ENCODE measurements at places on chromosomes 7 and 10.

DNA sequence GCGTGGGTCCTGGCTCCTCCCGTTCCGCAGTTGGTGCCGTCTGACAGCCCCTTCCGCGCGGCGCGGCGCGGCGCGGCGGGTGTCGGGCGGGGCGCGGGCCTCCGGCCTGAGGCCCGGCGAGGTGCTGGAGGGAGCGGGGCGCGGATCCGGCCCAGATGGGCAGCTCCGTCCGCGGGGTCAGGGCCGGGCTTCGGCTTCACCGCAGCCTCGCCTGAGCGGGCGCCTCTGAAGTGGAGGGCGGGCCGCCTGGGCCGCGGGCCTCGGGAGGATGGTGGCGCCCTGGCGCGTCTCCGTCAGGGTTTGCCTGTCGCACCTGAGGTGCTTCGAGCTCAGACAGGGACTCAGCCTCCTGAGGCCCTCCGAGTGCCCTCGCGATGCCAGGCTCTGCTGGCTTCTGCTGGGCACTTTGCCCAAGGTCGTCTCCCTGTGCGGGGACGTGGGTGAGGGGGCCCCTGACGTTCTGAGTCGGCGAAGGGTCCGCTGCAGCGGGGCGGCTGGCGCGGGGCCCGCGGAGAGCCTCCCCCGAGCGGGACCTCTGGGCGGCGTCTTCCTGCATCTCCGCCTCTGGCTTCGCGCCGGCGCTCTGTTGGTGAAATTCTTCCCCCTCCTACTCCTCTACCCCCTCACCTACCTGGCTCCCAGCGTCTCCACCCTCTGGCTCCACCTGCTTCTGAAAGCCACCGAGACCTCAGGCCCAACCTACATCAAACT is 473 bp downstream of the ADCK2 start:
- peak; percentile 76 for DNase-seq

- no peak for DNase-seq
Observed at GRCh38 chr10:100645091-100645490, 100.3 kb upstream of the PAX2 start.

DNA sequence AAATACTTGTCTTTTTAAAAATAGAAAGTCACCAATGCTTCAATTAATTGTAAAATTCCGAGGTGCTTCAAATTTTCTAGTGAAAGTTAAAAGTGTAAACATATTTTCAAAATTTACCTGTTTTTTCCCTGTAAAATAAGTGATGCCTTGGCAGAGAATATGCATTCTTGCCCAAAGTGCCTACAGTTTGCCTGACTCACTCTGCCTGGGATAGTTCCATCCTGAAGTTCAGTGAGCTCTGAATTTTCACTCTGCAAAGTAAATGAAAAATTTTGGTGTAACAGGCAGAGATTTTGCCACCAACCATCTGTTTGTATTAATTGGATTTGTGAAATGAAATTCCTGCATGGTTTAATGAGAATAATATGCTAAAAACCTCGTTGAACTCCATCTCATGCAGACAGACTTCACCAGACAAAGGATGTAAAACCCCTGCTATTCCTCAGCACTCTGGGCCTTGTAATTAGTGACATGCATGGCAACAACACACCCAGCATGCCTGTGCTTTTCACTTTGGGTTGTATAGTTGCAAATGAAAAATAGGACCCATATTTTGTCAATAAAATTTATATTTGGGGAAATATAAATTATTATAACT is 117.4 kb upstream of the GNAI1 start:
- DNase-seq, result no peak

DNA sequence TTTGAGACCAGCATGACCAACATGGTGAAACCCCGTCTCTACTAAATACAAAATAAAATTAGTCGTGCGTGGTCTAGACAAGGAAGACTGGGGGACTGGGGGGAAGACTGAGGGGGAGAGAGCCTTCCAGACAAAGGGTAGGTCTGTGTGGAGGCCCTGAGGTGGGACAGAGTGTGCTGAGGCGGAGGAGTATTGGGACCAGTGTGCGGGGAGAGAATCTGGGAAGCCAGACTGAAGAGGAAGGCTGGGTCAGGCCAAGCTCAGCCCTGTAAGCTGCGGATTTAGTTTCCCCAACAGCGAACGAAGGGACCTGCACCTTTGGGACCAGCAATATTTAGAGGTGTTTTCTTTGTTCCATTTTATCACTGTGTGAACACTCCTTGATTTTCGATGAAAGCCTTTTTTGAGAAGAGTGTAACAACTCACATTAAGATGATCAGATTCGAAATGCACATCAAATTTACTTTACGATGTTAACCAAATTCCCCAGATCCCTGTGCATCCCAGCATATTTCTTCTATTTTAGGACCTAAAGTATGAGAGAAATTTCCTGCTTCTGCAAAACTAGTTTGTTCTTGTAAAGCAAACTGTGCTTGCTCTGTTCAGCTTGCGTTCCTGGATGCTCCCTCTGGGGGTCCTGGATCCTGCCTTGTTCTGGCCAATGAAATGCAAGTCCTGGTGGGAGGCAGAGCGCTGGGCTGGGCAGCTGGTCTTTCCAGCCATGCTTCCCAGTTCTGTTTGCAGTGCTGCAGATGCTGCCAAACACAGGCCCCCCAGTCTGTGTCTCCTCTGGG is 39.4 kb downstream of the PLAU start:
- DNase-seq, result no peak

DNA sequence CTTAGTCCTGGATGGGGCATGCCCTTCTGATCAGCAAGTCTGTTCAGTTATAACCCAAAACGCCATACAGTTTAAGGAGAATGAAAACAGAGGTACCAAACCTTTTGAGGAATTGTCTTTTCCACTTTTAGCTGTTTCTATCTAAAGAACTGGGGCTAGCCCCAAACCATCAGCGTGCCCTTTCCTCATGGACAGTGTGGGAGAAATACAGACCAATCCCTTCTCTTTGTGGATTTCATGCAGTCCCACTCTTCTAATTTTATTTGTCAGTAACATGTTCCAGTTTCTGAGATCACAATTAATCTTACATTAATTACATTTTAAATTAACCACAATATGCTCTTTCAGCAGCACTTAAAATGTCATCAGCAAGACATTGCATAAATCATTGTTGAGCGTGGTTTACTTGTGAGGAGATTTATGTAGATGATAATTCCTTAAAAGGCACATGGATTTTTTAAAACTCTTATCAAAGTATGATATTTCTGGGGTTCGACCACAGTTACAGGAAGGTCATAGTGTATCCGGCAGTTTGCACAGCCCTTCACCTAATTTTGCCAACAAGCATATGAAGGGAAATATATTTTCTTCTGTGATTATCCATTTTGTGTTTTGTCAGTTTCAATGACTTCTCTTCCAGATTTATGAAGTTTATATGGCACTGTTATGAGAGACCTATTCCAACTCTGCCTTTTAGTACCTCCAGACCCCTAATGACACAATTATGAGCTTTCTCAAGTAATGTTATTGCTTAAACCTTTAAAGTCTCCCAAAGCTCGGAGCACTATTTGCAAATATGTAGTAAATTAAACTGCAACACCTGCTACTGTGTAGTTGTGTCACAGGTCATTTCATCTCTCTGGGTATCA is 868.4 kb upstream of the C7orf33 start:
- no peak for DNase-seq

DNA sequence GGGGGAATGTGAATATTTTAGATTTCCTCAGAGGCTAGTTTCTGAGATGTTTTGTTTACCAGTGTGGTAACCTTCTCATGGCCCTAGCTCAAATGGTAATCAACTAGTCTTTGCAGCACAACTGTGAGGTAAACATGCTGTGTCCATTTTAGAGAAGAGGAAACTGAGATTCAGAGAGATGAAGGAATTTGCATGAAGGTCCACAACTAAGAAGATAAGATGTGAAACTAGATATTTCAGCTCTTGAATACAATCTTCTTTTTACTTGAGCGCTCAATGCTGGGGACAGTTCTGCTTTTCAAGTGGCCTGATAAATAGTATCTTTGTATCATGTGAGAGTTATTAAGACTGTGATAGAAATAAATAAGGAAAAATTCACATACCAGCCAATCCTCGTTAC is 245.4 kb downstream of the AUTS2 start:
- DNase-seq, result no peak

- no peak for DNase-seq
Observed at GRCh38 chr7:139687980-139688632, 89.7 kb downstream of the HIPK2 start.

DNA sequence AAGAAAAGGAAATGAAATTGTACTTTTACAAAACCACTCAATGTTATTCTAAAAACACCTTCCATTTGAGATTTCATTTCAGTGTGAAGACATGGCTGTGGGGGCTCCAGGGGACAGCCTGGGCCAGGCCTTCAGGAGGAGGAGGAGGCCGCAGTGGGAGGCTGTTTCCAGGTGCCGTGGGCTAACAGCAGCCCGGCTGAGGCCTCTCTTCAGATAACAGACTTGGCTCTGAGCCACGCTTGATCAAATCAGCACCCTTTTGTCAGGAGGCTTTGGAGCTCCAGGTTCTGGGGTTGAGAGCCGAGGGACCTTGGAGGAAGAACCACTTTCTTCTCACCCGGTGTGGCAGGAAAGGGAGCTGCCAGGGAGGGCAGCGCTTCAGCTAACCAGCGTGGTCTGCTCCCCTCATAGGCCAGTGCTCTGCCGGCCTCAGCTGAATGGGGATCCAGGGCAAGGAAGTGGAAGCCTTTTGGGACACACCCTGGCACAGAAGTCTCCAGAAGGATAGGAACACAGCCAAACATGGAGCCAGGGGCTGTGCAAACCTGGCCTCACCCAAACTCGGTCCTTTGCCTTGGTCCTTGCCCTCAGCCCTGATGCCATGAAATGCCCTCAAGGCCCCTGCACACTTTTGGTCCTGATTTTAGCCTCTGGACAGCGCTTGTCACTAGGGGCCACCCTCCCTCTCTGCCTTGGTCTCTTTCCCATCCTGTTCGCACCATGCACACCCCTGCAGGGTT is 23.5 kb upstream of the CHST15 start:
- DNase-seq, result no peak

GRCh38 chr10:44860811-44861736 is 50.1 kb upstream of the TMEM72 start:
- DNase-seq, result no peak

GRCh38 chr7:156123362-156123761 is 311.1 kb upstream of the SHH start:
- no peak for DNase-seq

GRCh38 chr10:4442296-4442695 is 383.7 kb upstream of the AKR1E2 start:
- DNase-seq, result no peak

DNA sequence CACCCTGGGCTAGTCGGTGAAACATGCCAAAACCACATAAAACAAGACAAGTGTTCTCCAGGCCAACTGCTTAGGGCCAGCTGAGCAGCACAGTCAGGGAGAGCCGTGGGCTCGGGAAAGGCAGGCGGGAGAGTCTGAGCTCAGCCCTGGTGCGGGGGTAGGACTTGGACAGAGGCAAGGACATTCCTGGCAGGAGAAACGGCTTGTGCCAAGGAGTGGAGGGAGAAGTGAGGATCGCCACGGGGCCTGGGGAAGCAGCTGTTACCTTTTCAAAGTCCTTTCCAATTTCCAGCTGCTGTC is 4.2 kb downstream of the ELN start:
- no peak for DNase-seq

DNA sequence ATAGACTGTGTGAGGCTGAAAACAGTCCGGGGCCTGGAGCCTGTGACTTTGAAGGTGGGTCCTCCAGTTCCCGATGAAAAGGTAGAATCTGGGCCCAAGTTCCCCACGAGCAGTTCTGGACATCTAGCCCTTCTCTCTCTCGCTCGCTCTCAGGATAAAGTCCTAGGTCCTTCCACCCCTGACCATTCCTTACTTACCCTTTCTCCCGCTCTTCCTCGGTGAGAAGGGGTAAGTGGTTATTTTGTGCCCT is 713 bp downstream of the IMMP2L start:
- no peak for DNase-seq

- DNase-seq, result no peak
Observed at GRCh38 chr7:91892099-91892705, 11.7 kb upstream of the MTERF1 start.

- no peak for DNase-seq
Observed at GRCh38 chr7:101554584-101555268, 74.4 kb downstream of the MYL10 start.

- DNase-seq, result no peak
Observed at GRCh38 chr7:104862719-104863118, 151.3 kb upstream of the KMT2E start.

DNA sequence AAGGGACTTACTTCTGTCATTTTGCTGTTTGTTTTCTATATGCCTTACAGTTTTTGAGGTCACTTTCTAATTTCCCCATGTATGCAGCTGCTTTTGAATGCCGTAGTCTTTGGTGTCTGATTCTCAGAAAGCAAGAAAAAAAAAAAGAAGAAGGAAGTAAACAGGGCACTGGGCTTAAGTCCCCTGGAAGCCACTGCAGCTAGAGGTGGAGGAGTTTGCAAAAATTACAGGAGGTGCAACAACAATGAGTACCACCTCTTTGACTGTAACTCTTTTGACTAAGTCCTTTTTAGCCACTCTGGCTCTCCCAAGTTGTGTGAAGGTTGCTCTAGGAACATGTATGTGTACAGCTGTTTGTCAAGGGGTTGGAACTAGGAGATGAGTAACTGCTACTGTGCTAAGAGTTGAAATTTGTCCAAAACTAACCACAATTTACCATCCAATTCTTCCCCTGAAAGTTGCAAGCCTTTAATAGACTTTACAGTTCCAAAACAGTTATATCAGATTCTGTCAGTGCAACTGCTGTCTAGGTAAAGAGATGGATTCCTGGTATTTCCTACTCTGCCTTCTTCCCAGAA is 588.0 kb upstream of the LRRN3 start:
- no peak for DNase-seq

DNA sequence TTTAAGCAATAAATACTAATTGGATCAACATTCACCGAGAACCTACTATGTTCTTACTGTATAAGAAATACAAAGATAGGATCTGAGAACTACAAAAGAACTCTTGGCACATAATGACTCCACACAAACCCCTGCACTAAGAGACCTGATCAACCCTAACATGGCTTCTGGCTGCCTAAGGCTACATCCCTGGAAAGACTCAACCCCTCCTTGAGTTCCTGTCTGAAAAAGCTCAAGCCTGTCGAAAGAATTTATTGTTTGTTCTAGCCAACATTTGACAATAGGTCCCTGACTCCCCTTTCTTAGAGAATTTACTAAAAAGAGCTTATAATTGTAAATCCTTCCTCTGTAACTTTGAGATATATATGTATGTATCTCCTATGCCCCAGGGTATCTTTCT is 125.3 kb upstream of the SGCE start:
- DNase-seq, result no peak

DNA sequence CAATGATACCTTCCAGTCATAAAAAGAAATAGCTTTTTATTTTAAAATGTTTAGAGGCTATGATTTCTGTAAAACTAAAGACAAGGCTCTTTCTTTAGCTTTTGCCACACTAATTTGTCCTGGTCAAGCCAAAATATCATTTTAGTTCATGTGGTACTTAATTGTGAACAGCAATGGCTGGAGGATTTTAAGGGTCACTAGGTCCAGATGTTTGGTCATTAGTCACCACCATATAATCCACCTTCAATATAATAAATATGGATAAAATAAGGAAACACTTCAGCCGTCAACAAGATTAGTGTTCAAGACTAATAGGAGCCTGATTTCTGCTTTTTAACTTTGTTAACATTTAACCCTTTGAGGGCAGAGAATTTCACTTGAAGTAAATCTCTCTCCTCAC is 50.0 kb upstream of the HGF start:
- DNase-seq, result no peak

GRCh38 chr10:74145133-74145532 is 5.5 kb downstream of the AP3M1 start:
- no peak for DNase-seq

Data from T47D (cell line).